Caki2 (cell line): ENCODE measurements at places on chromosomes 5 and 9. TPM values are rescaled to one million over a fixed set of nuclear protein-coding genes. Genes with fewer than 3 reads are reported as not detected.

GRCh38 chr9:26813247-26813646 is 79.4 kb downstream of the CAAP1 start:
- no peak for DNase-seq

TERT gene
- 0.03 and 3.9 TPM in 2 replicates for total RNA-seq

LTC4S gene
- 1.3 TPM in 1 of 2 replicates, not detected in the other for total RNA-seq

DNA sequence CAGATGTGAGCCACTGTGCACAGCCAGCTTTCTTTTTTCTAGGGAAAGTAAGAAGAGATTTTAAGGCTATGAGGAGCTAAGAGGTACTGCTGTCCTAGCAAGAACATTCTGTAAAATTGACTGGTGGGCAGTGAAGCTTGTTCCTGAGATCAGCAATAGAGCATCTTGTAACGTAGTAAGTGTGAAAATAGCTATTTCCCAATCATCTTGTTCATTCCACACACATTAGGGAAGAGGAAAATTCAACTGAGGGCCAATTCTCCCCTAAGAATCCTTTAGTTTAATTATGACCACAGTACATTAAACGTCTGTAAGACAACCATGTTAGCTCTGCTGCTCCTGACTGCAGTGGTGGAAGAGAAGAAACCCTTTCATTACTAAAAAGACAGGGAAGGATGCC is 246.2 kb downstream of the EFNA5 start:
- DNase-seq = no peak

IL3 gene
- total RNA-seq = not detected in 2 replicates

DNA sequence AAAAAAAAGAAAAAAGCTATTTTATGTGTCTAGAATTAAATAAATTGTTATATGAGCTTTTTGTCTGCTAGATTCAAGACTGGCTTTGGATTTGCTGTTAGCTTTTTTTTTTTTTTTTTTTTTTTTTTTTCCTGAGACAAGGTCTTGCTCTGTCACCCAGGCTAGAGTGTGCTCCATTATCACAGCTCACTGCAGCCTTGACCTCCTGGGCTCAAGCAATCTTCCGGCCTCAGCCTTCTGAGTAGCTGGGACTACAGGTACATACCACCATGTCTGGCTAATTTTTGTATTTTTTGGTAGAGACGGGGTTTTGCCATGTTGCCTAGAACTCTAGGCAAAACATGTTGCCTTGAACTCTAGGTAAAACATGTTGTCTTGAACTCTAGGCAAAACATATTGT is 16.7 kb downstream of the GPBP1 start:
- no peak for DNase-seq

DNA sequence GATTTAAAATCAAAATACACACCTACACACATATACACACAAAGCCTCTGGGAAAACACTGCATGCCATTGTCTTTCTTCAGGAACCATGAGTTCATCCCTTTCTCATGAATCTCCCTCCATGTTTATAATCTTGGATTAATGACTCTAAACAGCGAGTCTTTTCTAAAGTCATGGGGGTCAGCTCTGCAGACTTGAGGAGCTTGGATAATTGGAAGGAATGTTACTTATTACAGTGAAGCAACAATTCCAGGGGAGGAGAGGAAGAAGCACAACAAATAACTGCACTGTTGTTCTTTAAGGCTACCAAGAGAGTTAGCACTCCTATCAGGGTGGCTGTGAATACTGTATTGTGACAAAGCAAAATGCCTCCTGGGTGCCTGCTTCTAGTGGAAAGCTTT is 444.7 kb downstream of the ANXA1 start:
- DNase-seq = no peak

DNA sequence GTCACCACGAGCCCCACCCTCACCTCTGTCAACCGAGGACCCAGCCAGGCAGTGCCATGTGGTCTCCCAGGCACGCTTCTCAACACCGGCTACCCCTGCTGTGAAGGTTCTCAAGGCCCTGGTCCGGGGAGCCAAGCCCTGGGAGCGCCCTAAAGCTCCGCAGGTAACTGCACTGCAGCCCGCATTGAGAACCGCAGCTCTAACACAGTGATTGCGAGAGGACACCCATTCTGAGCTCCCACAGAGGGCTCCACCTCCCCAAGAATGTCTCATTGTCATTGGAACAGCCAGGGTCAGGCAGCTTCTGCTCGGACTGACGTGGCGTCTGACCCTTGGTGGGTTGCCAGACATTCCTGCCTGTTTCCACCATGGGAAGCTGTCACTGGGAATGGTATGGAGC is 88.3 kb downstream of the ANKRD33B start:
- DNase-seq = no peak

GRCh38 chr9:75274781-75275180 is 186.5 kb downstream of the OSTF1 start:
- no peak for DNase-seq

NEUROG1 gene
- total RNA-seq = not detected in 2 replicates

DNA sequence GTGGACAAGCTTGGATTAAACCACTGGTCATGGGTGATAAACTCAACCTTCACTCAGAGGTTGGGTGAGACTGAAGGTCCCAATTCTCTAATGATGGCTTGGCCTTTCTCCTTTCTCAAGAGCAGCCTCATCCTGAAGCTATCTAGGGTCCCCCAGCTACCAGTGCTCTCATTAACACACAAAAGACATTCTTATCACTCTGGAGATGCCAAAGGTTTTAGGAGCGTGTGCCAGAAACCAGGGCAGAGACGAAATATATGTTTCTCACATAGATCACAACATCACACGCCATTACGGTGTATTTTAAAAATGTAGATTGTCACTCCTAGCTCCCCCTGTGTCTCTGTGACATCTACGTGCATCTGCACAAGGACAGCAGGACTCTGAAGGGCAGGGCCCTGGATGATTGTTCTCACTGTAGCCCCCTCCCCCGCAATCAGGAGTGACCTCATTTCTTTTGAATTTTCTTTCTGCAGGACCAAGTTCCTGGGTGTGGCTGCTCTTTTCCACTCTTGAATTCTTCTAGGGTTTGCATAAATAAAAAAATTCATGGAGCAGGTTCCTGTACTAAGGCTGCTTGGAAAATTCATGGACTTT is 311.3 kb downstream of the GADD45G start:
- no peak for DNase-seq

IER5L gene
- 73.3 and 76.4 TPM in 2 replicates for total RNA-seq

OSMR gene
- 18.8 and 26.3 TPM in 2 replicates for total RNA-seq

- no peak for DNase-seq
Observed at GRCh38 chr5:131760793-131761192, 36.0 kb downstream of the FNIP1 start.

- no peak for DNase-seq
Observed at GRCh38 chr5:22605473-22605872, 247.7 kb downstream of the CDH12 start.

DNA sequence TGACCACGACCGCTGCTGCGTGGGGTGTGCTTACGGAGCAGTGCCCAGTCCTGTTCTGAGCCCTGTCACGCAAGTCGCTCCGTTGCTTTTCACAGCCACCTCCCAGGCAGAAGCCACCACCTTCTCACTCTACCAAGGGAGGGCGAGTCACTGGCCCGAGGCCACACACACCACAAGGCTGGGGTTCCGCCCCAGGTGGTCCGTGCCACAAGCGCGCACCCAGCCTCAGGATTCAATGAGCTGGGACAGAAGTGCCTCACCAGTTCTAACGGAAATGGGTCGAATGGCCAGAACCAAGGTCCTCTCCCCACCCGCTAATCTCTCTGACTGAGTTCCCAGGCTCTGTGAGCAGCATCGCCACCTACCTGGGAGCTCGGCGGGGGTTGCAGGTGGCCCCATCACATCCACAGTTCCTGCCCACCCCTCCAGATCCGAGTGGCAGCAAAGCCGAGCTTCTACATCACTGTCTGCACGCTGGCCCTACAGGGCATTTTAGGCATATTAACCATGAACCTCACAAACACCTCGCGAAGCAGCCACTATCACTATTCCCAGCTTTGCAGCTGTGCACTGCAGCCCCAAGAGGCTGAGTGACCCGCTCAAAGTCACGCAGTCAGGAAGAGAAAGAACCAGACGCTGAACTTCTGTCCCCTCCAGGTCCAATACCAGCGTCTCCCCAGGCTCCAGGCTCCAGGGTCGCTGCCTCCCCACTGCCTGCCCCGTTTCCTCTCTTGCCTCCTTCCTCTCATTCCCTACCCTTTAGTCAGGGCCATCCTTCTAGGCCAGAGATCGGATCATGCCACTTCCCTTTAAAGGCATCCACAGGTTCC is 92.1 kb upstream of the PHYKPL start:
- no peak for DNase-seq

MAMDC4 gene
- total RNA-seq = 0.17 TPM in 2 replicates
